ENCODE measurements at places on chromosomes 11 and 22.

DNA sequence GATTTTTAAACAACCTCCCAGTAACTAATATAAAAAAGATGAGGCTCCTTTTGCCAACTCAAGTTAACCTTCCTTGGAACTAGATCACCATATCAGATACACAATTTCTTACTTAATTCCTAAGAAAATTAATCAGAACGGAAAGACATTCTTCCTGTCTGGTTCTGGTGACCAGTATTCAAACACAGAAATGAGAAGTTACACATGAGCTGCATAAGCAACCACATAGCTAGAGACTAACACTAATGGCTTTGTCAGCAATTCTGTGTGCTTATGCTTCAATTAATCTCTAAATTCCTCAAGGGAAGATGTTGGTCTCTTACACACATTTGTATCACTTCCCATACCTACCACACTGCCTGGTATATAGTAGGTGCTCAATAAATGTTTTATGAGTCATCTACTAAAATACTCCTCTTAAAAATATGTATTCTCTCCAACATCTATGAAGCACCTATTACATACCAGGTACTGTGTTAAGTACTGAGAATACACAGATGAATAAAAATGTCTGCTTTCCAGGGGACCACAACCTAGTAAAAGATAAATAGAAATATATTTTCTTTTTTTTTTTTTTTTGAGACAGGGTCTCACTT, 54.5 kb downstream of the GAB2 start:
- DNase-seq = no peak

DNA sequence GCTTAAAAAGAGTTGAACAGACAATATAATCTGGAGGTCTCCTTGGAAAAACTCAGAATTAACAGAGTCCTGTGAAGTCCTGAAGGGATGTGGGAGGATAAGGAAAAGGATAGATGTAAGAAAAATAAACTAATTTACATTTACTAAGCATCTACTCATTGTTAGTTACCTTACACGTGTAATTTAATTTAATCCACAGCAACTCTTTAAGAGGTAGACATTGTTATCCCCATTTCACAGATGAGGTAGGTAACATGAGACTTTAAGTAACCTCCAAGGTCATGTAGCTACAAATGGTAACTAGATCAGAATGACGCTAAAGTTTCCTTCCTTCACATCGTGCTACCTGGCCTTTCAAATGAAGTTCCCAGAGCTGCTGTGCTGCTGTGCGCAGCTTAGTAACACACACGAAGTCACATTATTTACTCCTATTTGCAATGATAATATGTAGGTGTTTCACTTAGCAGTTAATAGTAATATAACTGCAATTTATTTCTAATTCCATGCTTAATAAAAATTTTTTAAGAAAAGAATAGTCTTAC, 5.7 kb upstream of the PDE3B start:
- no peak for DNase-seq

GRCh38 chr11:128694618-128695481, 978 bp downstream of the FLI1 start:
- DNase-seq = no peak

GRCh38 chr11:62602141-62603071, 741 bp upstream of the MTA2 start:
- no peak for DNase-seq

DNA sequence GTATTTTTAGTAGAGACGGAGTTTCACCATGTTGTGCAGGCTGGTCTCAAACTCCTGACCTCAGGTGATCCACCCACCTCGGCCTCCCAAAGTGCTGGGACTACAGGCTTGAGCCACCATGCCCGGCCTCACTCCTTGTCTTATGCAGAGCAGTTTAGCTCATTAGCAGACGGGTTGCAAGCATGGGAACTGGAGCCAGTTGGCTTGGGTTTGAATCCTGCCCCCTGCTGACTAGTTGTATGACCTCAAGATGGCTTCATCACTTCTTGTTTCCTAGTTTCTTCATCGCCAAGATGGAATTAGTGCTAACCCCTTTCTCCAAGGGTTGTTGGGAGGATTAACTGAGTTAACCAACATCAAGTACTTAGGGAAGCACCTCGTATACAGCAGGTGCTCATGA, 23.4 kb upstream of the RASD2 start:
- DNase-seq = no peak

DNA sequence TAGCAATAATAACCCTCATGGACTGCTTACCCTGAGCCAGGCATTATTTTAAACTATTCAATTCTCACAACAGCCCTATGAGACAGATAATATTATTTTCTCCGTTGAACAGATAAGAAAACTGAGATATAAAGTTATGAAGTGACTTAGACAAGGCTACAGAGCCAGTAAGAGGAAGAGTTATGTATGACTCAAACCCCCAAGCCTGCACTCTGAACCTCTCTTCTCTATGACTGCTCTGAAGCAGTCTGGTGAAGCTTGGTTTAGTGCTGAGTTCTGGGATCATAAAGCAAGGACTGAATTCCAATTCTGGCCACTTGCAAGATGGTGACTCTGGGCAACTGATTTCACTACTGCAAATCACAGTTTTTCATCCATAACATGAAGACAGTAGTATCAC, 34.5 kb downstream of the TNKS1BP1 start:
- DNase-seq = no peak
